Vagina (tissue), 2 donors: ENCODE measurements at places on chromosomes 3 and 15.

DNA sequence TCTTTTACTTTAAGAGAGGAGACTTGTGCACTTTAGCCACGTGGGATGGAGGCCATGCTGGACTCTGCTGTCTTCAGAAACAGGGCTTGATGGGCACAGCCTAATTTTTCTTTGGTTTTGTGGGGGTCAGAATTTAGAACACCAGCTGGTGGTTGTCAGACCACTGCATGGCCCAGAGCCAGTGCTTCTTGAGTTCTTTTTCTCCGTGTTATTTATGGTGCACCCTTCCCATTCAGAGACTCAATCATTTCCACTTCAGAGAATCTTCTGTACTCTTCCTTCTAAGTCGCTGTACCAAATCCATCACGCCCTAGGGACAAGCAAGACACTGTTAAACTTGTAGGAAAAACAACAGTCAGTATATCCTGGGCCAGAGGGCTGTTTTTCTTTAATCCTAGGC is 20.1 kb downstream of the PRR23A start:
- no peak for DNase-seq
- no peak overlapping the region for H3K27ac ChIP-seq
- no peaks in the 10 kb centered on the region for H3K27me3 ChIP-seq
- no peaks in the 10 kb centered on the region for H3K36me3 ChIP-seq

- H3K4me3 ChIP-seq = no peak overlapping the region
- no peak overlapping the region for H3K27ac ChIP-seq
- H3K27me3 ChIP-seq = no peaks in the 10 kb centered on the region
- H3K4me1 ChIP-seq = no peaks in the 10 kb centered on the region
- DNase-seq = no peak
These were observed 42.1 kb downstream of the IQCH start for GRCh38 chr15:67296684-67297083.

DNA sequence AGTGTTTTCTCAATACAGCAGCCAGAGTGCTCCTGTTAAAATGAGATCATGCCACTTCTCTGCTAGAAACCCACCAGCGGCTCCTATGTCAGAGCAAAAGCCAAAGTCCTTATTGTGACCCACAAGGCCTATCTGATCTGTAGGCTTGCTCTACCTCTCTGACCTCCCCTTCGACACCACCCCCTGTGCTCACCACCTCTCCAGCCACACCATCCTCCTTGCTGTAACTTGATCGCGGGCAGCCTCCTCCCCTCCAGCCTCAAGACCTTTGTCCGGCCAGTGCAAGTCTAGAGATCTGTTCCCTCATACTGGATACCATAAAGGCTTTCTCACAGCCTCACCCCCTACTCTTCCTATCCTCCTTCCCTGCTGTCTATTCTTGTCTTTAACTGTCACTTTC is 1.9 kb upstream of the IGDCC4 start:
- no peaks in the 10 kb centered on the region for H3K36me3 ChIP-seq
- H3K4me1 ChIP-seq = peaks cover 25% of the 10 kb centered on the region
- DNase-seq = peak; percentile 9

- H3K4me1 ChIP-seq = peaks cover 6% of the 10 kb centered on the region
- H3K36me3 ChIP-seq = no peaks in the 10 kb centered on the region
These were observed 178.4 kb downstream of the TP63 start for GRCh38 chr3:189809583-189809982.

DNA sequence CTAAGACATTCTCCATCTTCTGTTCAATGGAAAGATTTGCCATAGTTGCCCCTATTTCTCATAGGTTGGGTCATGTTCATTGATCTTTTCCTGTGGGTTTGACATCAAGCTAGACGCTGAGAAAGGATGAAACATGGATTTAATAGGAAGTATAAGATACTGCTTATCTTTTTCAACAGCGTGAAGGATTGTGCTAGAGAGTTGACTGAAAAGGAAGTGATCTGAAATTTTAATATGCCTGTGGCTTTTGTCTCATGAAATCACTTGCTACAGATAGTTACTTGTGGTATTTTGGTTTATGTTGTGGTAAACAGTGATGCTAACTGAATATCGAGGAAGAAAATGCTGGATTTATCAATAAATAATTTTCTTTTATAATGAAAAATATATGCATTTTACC is 442.9 kb downstream of the EDEM1 start:
- no peaks in the 10 kb centered on the region for H3K4me1 ChIP-seq
- DNase-seq = no peak
- H3K27me3 ChIP-seq = no peaks in the 10 kb centered on the region
- H3K36me3 ChIP-seq = no peaks in the 10 kb centered on the region
- no peak overlapping the region for H3K27ac ChIP-seq

- H3K4me3 ChIP-seq = no peak overlapping the region
- no peaks in the 10 kb centered on the region for H3K4me1 ChIP-seq
- no peak overlapping the region for H3K27ac ChIP-seq
These were observed 81.7 kb downstream of the SMAD6 start for GRCh38 chr15:66783725-66784124.

DNA sequence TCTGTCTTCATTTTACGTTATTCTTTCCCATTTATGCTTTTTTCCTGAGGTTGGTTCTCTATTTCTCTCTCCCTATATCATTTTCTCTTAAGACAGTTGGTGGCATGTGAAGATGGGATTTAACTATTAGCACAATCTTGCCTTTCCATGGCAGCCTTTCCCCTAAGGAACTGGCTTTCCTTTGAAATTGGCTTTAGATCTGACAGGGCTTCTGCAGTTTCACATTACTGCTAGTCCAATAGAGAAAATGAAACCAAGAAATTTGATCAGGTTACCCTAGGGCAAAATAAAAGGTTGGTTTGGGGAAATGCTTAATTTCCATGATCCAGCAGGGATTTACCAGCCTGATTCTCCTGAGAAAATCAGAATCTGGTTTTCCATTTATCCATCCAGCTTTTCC is 22.7 kb upstream of the CHL1 start:
- no peak overlapping the region for H3K4me3 ChIP-seq
- H3K27me3 ChIP-seq = no peaks in the 10 kb centered on the region
- H3K27ac ChIP-seq = no peak overlapping the region
- no peaks in the 10 kb centered on the region for H3K4me1 ChIP-seq

- no peaks in the 10 kb centered on the region for H3K27me3 ChIP-seq
- H3K4me3 ChIP-seq = no peak overlapping the region
- H3K36me3 ChIP-seq = no peaks in the 10 kb centered on the region
- no peak for DNase-seq
- H3K4me1 ChIP-seq = peaks cover 21% of the 10 kb centered on the region
These were observed 34.5 kb upstream of the NFKBIZ start for GRCh38 chr3:101814835-101815234.

GRCh38 chr3:114452937-114453336 is 159.1 kb downstream of the TIGIT start:
- H3K4me3 ChIP-seq = no peak overlapping the region
- no peaks in the 10 kb centered on the region for H3K27me3 ChIP-seq
- DNase-seq = no peak
- peak overlapping the region; percentile 79 for H3K27ac ChIP-seq

DNA sequence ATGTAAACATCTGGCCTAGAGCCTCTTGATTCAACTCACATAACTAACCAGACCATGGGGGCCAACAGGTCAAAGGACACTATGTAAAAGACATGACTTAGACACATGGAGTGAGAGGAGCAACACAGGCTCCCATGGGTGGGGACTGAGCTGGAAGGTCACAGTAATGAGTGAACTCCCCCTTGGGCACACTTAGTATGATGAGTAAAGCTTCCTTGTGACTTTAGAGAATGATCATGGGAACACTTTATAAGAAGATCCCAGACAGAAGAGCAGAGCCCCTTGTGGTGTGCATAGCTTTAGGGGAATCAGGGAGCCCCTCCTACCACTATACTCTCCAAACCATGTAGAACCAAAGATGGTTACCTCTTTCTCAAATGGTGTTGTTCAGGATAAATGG is 10.2 kb downstream of the GCSAM start:
- DNase-seq = no peak
- no peaks in the 10 kb centered on the region for H3K4me1 ChIP-seq
- no peak overlapping the region for H3K27ac ChIP-seq
- no peaks in the 10 kb centered on the region for H3K36me3 ChIP-seq
- no peak overlapping the region for H3K4me3 ChIP-seq

DNA sequence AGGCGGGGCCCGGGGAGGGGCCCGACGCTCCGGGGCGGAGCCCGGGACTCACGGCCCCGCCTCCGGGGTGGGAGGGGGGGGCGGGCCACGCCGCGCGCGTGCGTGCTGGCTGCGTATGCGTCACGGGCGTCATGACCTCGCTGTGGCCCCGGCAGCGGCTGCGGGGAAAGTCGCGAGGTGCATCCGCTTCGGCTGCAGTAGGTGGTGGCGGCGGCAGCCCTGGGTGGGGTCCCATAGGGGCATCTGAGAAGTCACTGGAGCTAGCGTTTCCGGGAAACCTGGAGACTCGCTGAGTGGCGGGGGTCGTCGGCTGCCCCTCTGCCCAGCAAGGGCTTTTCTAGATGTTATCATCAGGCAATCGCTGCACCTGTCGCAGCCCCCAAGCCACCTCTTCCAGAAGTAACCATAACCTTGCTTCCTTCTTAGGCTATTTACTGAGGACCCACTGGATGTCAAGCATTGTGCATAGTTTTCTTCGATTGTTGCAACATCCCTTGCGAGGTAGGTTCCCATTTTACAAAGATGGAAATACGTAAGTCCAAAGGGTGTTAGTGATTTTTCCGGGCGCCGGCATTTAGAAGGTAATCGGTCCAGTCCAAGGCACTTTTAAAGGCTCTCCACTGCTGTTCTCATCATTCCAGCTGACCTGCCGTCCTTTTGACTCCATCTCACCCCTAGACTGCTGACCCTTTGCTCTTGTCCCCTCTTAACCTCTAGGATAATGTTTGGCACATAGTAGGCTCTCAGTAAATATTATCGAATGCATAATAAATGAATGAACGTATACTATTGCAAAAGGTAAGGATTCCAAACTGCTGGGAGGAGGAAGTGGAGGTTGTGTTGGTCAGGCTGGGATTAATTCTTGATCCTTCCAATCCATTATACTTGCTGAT is at the start of gene GDPGP1:
TSS of gene GDPGP1 (plus strand) at position 114 of the 893 bp plus-strand sequence. CDS start 6,700 bp downstream, outside the sequence.
- H3K4me3 ChIP-seq = peak within 1 kb of the TSS; percentile 98
- no peak for DNase-seq
- H3K36me3 ChIP-seq = peaks cover 20% of the 10 kb centered on the region
- H3K27me3 ChIP-seq = no peaks in the 10 kb centered on the region
- H3K27ac ChIP-seq = peak within 1 kb of the TSS; percentile 83

DNA sequence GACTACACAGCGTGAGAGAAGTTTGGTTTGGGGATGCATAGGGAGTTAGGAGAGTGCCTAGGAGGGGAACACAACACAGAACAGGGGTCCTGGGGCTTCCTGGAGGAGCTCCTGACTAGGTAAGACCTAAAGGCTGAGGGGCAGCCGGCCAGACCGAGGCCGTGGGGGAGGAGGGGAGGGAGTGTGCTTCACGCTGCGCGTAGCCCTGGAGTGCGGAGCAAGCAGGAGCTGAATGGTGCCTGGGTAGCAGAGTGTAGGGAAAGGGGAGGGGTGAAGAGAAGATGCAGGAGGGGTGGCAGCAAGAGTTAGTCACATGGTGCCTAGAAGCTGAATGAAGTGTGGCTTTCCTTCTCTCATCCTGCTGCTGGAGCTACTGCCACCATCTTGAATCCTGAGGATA is 32.4 kb upstream of the HHATL start:
- no peaks in the 10 kb centered on the region for H3K27me3 ChIP-seq
- H3K4me3 ChIP-seq = no peak overlapping the region
- no peak overlapping the region for H3K27ac ChIP-seq
- DNase-seq = no peak

GRCh38 chr3:46874430-46874829 is 3.1 kb upstream of the PTH1R start:
- no peak for DNase-seq
- H3K27ac ChIP-seq = peak overlapping the region; percentile 17
- no peaks in the 10 kb centered on the region for H3K36me3 ChIP-seq

GRCh38 chr15:73367624-73368300 is 996 bp downstream of the HCN4 start:
- no peaks in the 10 kb centered on the region for H3K27me3 ChIP-seq
- H3K4me1 ChIP-seq = no peaks in the 10 kb centered on the region
- peak overlapping the region; percentile 30 for H3K4me3 ChIP-seq
- no peak for DNase-seq
- H3K27ac ChIP-seq = no peak overlapping the region
- no peaks in the 10 kb centered on the region for H3K36me3 ChIP-seq

- H3K27ac ChIP-seq = peak overlapping the region; percentile 89
- no peak for DNase-seq
These were observed 13.1 kb downstream of the TNK2 start for GRCh38 chr3:195895078-195895860.

DNA sequence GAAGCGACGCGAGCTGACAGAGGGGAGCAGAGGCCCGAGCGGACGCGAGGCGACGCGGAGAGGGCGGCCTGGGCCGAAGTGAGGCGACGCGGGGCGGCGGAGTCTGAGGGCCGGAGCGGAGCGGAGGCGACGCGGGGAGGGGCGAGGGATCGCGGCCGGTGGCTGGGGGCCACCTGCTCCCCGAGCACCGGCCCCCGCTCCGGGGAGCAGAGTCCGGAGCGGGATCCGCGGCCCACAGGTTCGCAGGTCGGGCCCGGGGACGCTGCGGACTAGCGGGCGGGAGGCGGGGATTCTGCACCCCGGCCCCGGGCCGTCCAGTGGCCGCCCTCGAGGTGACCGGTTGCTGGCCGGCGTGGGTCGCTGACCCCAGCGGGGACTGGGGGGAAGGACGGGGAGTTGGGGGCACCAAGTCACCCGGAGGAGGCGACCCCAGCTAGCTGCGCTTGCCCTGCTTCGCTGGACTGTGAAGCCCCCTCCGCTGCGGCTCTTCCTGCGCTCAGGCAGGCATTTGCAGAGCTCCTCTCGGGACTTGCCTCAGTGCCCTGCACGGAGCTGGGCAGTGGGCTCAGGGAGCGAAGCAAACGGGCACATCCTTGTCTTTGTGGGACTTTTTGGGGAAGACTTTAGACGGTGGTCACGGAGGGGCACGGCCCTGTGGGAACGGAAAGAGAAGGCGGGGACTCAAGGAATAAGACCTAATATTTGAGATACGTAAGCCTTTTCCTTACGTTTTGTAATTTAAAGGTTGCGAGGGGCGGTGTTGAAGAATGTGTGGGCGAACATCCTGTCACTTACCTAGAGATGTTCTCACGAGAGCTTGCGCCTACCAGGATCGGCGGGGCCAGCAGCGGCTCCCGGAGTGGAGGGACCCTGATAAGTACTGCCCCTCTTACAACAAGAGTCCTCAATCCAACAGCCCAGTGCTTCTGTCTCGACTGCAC is 566 bp downstream of the HMCES start:
- DNase-seq = no peak
- H3K27me3 ChIP-seq = no peaks in the 10 kb centered on the region
- peaks cover 42% of the 10 kb centered on the region for H3K4me1 ChIP-seq
- H3K36me3 ChIP-seq = peaks cover 30% of the 10 kb centered on the region
- H3K27ac ChIP-seq = peak overlapping the region; percentile 96

- no peaks in the 10 kb centered on the region for H3K27me3 ChIP-seq
- H3K4me1 ChIP-seq = peaks cover 21% of the 10 kb centered on the region
- H3K36me3 ChIP-seq = no peaks in the 10 kb centered on the region
- H3K4me3 ChIP-seq = no peak overlapping the region
- no peak overlapping the region for H3K27ac ChIP-seq
These were observed 60.3 kb downstream of the SLC6A6 start for GRCh38 chr3:14462738-14463137.

GRCh38 chr3:63384382-63384781 is 106.3 kb downstream of the SYNPR start:
- no peak for DNase-seq
- H3K4me1 ChIP-seq = no peaks in the 10 kb centered on the region
- no peaks in the 10 kb centered on the region for H3K36me3 ChIP-seq
- no peaks in the 10 kb centered on the region for H3K27me3 ChIP-seq
- H3K27ac ChIP-seq = no peak overlapping the region
